Occipital lobe (tissue), 3 donors: ENCODE measurements at places on chromosomes 12 and 14.

GRCh38 chr12:122740351-122740750, 9.7 kb upstream of the HCAR1 start:
- no peak for DNase-seq

DNA sequence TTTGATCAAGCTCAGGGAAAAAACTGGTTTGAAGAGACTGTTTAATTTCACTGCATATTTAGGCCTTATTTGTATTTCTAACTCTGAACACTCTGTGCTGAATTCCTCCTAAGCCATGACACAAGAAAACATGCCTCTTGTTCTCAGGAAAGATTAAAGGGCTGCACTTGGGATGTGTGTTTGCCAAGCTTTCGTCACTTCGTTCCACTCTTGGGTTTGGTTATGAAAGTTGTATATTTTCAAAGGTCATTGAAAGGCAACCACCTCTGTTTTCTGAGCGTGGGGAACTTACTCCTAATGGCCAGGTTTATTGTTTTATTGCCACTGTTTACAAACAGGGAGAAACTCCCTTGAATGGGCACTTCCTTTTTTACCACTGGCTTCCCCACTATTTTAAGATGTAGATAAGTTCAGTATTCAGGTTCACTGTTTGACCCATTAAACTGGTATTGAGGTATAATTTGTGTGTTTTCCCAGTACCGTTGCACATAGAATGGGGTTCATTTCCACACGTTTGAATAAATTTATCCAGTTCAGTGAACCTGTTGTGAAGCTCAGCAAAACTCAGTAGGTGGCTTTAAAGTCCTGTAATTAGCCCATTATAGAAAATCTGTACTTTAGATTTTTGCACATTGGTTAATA, 65.3 kb downstream of the NKX2-1 start:
- no peak for DNase-seq

DNA sequence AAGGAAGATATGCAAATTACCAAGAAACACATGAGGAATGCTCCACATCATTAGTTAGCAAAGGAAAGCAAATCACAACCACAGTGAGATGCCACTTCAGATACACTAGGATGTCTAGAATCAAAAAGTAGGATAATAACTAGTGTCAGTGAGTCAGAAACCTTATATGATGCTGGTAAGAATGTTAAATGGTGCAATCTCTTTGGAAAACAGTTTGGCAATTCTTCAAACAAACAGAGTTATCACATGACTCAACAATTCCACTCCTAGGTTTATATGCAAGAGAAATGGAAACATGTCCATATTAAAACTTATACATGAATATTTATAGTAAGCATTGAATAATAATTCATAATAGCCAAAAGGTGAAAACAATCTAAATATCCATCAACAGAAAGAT, 220.9 kb downstream of the FOXG1 start:
- DNase-seq = no peak

DNA sequence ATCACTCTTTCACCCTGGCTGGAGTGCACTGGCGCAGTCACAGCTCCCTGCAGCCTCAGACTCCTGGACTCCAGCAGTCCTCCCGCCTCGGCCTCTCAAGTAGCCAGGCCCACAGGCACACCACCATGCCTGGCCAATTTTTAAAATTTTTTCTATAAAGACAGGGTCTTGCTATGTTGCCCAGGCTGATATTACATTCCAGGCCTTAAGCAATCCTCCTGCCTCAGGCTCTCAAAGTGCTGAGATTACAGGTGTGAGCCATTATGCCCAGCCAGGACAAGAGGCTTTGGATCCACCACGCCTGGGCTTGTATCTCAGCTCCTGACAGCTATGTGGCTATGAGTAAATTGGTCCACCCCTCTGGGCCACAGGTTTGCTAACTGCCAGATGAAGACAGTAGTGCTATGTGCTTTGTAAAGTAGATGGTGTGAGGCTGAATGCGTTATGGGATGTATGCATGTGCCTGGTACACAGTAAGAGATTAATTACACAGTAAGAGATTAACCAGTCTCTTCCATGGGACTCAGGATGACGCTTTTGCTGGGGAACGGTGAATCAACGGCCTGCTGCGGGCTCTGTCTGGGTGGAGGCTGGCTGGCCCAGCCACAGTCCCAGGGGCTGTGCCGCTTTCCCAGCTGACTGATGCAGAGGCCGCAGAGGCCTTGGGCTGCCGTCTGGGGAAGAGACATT, 53.3 kb upstream of the NCOR2 start:
- DNase-seq = no peak

GRCh38 chr12:107094183-107094448, 767 bp upstream of the CRY1 start:
- no peak for DNase-seq

- no peak for DNase-seq
Measured at GRCh38 chr12:114876968-114877680, 193.1 kb upstream of the TBX3 start.

GRCh38 chr12:12079291-12079690, 8.6 kb downstream of the BCL2L14 start:
- no peak for DNase-seq

GRCh38 chr12:34142430-34142829, 120.1 kb downstream of the ALG10 start:
- no peak for DNase-seq

GRCh38 chr12:1147821-1148220, 156.8 kb downstream of the ERC1 start:
- no peak for DNase-seq

DNA sequence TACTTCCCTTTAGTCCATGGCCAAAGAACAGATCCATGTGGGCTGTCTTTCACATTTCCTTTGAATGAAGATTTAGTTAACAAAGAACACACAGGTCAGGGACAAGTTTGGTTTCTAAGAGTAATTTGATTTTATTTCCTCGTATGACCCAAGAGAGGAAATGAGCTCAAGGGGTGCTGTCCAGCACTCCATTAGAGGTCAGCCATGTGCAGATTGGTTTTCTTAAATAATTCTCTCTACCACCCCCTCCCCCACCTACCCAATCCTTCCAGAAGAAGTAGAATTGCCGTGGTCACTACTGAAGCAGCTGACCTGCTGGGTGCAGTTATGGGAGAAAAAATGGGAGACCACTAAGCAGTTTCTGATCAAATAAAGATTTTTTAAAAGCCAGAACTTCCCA, 13.9 kb upstream of the OAS1 start:
- DNase-seq = no peak

- DNase-seq = no peak
Measured at GRCh38 chr14:103100281-103101121, 6.0 kb downstream of the EXOC3L4 start.

DNA sequence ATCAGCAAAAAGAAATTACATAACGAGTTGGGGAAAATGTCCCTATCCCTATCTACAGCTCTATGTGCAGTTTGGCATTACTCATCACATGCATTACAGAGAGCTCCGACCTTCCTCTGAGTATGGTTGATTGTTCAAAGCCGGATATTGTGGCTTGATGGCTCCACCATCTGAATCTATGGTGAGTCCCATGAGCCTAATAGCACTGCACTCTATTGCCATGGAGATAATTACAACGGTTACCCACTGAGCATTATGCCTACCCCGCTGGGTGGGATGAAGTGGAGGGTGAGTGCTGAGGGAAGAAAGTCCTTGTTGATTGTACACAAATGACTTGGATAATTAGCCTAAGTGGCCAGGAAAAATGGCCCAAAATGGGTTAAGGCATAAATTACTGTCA, 800.5 kb downstream of the NRXN3 start:
- DNase-seq = no peak

GRCh38 chr14:39957290-39957689, 525.1 kb upstream of the FBXO33 start:
- no peak for DNase-seq

GRCh38 chr12:132140501-132140900, 3.6 kb downstream of the DDX51 start:
- no peak for DNase-seq

DNA sequence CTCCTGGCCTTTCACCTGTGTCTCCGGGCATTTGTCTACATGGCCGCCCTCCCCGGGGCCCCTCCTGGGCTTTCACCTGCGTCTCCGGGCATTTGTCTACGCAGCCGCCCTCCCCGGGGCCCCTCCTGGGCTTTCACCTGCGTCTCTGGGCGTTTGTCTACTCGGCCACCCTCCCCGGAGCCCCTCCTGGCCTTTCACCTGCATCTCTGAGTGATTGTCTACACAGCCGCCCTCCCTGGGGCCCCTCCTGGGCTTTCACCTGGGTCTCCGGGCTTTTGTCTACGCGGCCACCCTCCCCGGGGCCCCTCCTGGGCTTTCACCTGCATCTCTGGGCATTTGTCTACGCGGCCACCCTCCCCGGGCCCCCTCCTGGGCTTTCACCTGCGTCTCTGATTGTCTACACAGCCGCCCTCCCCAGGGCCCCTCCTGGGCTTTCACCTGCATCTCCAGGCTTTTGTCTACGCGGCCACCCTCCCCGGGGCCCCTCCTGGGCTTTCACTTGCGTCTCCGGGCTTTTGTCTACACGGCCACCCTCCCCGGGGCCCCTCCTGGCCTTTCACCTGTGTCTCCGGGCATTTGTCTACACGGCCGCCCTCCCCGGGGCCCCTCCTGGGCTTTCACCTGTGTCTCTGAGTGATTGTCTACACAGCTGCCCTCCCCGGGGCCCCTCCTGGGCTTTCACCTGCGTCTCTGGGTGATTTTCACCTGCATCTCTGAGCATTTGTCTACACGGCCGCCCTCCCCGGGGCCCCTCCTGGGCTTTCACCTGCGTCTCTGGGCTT, 68.0 kb upstream of the GALNT9 start:
- no peak for DNase-seq

GRCh38 chr14:38238878-38239277, 17.0 kb downstream of the CLEC14A start:
- DNase-seq = no peak

- no peak for DNase-seq
Measured at GRCh38 chr12:120847392-120847791, 56.8 kb downstream of the SPPL3 start.

GRCh38 chr14:75197338-75197737, 20.9 kb upstream of the TMED10 start:
- DNase-seq = no peak

DNA sequence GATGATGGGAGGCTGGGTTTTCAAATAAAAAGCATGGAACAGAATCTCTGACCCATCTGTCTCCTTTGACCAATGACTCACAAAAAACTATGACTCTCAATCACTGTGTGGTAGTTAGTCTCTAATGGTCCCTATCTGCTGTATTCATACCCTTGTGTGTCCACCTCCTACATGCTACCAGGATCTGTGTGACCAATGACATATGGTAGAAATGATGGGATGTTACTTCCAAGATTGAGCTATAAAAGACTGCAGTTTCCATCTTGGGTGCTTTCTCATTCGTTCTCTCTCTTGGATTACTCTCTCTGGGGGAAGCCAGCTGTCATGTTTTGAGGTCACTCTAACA, 144.7 kb upstream of the BTG1 start:
- no peak for DNase-seq

- DNase-seq = no peak
Measured at GRCh38 chr14:99408971-99409289, 71.7 kb downstream of the SETD3 start.

DNA sequence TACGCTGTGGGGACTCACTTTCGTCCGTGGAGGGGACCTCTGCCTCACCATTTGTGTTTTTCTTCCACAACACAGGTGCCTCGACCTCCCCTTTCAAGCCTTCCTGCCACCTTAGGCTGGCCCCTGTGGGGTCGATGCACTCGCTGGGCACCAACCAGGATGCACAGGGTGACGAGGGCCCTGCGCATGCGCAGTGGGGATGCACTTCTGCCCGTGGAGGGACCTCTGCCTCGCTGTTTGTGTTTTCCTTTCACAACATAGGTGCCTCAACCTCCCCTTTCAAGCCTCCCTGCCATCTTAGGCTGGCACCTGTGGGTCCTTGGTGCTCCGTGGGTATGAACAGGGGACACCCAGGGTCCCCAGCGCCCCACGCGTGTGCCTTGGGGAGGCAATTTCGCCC, 356.8 kb downstream of the ALG10 start:
- no peak for DNase-seq

- no peak for DNase-seq
Measured at GRCh38 chr12:57131896-57132744, 3.8 kb downstream of the LRP1 start.

GRCh38 chr12:89756585-89757398, 48.2 kb upstream of the ATP2B1 start:
- DNase-seq = no peak

GRCh38 chr14:23430723-23431085, 4.8 kb downstream of the MYH7 start:
- peak; percentile 61 for DNase-seq

DNA sequence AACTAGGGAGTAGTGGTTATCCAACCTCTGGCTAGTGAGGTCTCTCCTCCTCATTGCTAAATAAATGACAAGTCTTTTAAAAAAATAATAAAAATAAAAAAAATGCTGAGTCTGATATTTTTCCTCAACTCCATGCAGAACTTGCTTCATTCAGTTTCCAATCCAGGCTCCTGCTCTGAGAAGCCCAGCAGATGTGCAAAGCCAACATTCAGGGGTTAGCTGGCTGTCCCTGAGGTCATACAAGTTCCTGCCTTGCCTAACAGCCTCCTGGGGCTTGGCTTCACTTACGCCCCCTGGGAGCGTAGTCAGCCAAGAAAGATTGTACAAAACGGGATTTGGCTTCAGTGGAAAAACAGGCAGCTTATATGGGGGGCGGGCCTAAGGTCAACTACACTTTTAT, 23.3 kb downstream of the RTRAF start:
- no peak for DNase-seq

DNA sequence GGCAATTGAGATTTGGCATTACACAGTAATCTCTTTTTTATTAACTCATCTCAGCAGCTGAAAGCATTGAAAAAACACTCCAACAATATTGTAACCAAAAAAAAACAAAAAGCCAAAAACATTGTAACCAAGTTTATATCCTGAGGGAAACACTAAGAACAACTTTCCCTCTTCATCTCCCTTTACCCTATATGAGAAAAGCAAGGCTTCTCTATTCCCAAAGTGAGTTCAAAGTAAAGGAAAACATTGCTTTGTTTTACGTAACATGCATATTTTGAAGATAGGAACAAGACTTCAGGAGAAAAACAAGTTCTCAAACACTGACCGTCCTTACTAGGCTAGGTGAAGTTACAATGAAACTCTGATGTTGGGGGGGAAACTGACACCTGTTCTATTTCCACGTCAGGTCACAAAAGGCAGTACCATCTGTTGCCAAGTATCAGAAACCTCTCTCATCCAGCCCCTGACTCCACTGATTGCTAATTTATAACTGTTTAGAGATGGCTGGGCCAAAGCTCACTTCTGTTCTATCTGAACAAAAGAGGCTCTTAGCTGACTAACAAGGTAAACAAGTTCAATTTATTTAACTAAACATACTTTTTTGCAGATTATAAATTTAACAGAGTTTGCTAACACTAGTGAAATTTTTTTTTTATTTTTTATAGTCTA, 67.9 kb upstream of the PLXNC1 start:
- no peak for DNase-seq

DNA sequence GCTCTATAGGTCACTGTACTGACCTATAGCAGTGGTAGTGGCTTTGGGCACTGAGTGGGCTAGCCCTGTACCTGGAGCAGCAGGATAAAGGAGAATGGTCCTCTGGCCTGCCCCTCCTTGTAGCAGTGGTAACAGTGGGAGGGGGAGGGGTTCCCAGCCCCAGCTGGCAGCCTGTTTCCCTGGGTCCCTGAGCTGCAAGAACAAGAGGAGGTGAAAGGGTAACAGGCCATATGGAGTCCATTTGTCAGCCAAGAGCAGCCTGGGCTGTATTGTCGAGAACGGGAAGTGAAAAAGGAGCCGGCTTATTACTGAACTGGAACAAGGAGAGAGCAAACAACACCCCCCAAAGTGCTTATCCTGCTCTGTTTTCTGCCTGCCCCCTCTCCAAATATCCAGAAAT, 73.8 kb upstream of the SRSF5 start:
- no peak for DNase-seq
